ENCODE measurements at places on chromosomes 5 and 9. TPM values are rescaled to one million over a fixed set of nuclear protein-coding genes. Genes with fewer than 3 reads are reported as not detected.

DNA sequence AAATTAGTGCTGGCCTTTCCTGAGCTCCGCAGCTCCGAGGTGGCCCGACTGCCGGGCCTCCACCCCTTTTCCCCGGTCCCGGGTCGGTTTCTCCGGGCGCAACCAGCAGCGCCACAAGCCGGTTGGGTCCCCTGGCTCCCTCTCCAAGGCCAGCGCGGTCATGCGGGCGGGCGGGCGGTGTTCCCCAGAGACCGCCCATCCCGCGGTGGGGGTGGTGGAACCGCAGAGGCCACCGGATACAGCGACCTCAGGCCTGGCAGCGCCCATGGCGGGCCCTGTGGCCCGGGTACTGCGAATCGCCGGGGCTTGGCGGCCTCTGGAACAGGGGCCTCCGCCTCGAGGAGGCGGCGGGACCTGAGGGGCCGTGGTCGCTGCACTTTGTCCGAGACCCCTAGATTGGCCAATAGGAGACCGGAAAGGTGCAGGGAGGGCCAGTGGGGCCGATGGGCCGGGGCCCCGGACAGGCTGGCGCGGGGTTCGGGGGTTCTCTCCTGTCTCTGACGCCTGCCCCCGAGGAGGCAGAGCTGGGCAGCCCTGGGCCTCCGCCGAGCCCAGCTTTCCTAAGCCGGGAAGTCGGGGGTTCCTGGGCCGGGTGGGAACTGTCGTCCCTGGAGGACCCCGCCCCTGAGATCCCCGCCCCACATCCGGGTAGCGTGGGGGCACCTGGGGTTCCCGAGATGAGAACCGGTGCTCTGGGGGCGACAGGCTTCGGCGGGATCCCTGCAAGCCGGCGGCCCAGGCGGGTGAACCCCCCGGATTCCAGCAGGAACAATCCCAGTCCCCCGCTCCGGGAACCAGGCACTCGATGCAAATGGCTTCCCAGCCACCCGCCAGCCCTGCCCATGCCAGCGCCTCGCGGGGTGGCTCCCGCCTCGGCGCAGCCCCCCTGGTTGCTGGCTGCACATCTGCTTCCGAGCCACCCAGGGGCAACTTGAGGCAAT lies 293.9 kb downstream of the ZSWIM6 start:
- no peaks in the 10 kb centered on the region for H3K27me3 ChIP-seq
- no peaks in the 10 kb centered on the region for H3K4me1 ChIP-seq
- no peaks in the 10 kb centered on the region for H3K36me3 ChIP-seq
- no peak overlapping the region for H3K4me3 ChIP-seq

DNA sequence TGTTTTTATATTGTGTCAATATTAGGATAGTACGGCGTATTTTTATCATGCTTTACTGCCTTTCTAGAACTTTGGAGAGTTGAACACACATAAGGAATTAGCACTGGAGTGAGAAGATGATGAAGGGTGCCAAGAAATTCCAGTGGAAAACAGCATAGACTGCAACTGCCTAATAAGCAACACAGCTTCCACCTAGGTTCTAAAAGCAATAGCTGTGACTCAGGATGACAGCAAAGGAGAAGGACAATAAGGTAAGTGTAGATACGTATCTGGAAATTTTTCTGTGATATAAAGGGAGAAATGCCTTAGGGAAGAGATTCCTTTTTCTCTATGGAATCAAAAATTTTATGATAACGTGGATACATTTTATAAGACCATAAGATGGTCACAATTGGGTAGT lies 7.4 kb downstream of the PTPRD start:
- 0 out of 2 replicates have a peak overlapping the region, but pooled peaks have one; percentile 9 for H3K4me3 ChIP-seq
- no peaks in the 10 kb centered on the region for H3K27me3 ChIP-seq
- no peaks in the 10 kb centered on the region for H3K36me3 ChIP-seq

GRCh38 chr9:133752739-133753446 lies 14.7 kb upstream of the SARDH start:
- no peaks in the 10 kb centered on the region for H3K27me3 ChIP-seq
- H3K36me3 ChIP-seq = no peaks in the 10 kb centered on the region
- DNase-seq = no peak
- H3K4me3 ChIP-seq = no peak overlapping the region
- no peaks in the 10 kb centered on the region for H3K4me1 ChIP-seq

DNA sequence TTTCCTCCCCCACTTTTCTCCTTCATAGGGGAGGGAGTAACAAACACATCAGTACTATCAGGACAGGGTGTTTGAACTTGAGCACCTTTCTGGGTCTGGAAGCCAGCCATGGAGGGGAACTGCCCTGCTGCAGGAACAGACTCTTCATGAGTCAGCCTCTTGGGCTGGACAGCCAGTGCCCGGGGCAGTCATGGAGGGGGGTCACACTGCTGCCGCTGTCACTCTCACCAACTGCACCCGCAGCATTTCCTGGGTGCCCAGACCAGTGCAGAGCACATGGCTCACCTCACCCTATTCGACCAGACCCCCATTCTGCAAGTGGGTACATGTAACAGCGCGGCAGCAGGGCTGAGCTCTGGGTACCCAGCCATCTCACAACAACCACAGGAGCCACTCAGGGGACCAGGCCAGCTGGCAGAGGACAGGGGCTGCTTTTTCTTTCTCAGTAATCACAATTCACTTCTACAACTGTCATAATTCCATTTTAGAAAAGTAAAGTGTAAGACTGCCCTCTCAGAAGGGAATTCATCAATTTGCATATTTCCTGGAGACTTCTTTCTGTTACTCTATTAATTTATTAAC lies 118.4 kb downstream of the CTNND2 start:
- no peak for DNase-seq
- no peaks in the 10 kb centered on the region for H3K36me3 ChIP-seq
- no peaks in the 10 kb centered on the region for H3K27me3 ChIP-seq
- H3K4me1 ChIP-seq = no peaks in the 10 kb centered on the region
- no peak overlapping the region for H3K4me3 ChIP-seq

GRCh38 chr9:14895806-14896205 lies 14.4 kb downstream of the FREM1 start:
- DNase-seq = no peak
- no peaks in the 10 kb centered on the region for H3K27me3 ChIP-seq
- H3K27ac ChIP-seq = no peak overlapping the region
- H3K36me3 ChIP-seq = no peaks in the 10 kb centered on the region

DNA sequence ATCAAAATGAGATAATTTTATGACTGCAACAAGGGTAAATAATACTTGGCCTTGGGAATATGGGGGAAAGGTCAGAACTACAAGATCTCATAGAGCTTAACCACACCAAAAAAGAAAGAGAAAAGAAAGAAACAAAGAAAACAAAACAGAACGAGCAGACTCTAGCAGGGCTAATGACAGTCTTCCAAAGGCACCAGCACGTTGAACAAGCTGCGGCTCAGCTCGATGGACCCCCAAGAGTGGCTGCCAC lies 689 bp downstream of the AK3 start:
- H3K27me3 ChIP-seq = 0 out of 2 replicates have a peak, but pooled peaks cover 3% of the 10 kb centered on the region
- DNase-seq = no peak
- peaks cover 26% of the 10 kb centered on the region for H3K4me1 ChIP-seq
- H3K36me3 ChIP-seq = 0 out of 2 replicates have a peak, but pooled peaks cover 3% of the 10 kb centered on the region
- H3K27ac ChIP-seq = peak overlapping the region; percentile 61

DNA sequence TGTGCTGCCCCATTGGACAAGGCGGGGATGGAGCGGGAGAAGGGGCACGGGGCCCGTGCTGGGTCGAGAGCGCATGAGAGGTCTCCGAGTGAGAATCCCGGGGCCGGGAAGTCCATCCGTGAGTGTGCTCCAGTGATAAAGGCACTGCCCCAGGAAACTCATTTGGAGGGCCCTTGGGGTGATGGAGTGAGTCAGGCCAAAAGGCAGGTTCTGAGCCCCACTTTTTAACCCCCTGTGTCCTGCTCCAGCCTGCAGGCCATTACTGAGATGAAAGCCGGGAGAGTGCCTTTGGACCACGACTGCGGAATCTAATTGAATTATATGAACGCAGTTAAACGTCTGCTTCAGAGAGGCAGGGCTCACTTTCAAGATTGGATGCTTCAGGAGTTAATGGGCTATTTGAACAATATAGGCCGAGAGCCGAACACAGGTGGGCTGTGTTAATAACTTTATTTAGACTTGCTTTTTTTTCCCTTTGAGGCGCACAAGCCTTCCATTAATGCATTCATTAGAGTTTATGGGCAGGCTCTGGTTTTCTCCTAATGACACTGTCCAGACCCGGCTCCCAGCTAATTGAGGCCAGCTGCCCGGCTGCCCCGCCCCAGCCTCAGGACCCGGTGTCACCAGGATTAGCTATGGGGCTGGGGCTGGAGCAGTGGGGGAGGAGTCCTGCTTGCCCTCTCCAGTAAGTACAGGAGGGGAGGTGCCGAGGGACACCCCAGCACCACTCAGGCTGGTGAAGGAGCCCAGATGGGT lies 79.1 kb upstream of the LMX1B start:
- peaks cover 58% of the 10 kb centered on the region for H3K4me1 ChIP-seq
- H3K27ac ChIP-seq = peak overlapping the region; percentile 83
- H3K4me3 ChIP-seq = peak overlapping the region; percentile 59
- DNase-seq = peak; percentile 43

- no peaks in the 10 kb centered on the region for H3K36me3 ChIP-seq
- H3K4me1 ChIP-seq = no peaks in the 10 kb centered on the region
- no peak overlapping the region for H3K4me3 ChIP-seq
These were observed 86.5 kb downstream of the HCN1 start for GRCh38 chr5:45609661-45610060.

DNA sequence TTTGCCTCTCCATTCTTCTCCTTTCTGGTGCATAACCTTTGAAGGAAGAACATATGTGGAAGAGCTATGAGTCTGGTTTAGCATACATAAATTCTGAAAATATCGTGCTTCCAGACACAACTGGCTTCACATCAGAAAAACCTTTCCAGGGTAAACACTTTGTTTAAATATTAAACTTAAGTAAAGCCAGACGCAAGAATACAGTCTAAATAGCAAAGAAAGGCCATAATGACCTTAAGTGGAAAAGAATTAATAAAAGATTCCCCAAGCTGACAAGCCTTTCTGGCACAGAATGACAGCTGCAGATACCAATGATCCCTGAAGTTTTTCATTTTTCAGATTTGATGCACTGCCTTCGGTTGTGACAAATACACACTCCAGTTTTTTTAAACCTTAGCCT lies 13.5 kb upstream of the TSSK1B start:
- no peak overlapping the region for H3K27ac ChIP-seq
- H3K36me3 ChIP-seq = no peaks in the 10 kb centered on the region
- H3K4me1 ChIP-seq = peaks cover 36% of the 10 kb centered on the region
- H3K4me3 ChIP-seq = no peak overlapping the region
- no peaks in the 10 kb centered on the region for H3K27me3 ChIP-seq
- DNase-seq = no peak

- DNase-seq = no peak
- no peaks in the 10 kb centered on the region for H3K36me3 ChIP-seq
- no peaks in the 10 kb centered on the region for H3K27me3 ChIP-seq
- H3K4me1 ChIP-seq = no peaks in the 10 kb centered on the region
These were observed 130.1 kb downstream of the C9orf50 start for GRCh38 chr9:129490583-129491486.

DNA sequence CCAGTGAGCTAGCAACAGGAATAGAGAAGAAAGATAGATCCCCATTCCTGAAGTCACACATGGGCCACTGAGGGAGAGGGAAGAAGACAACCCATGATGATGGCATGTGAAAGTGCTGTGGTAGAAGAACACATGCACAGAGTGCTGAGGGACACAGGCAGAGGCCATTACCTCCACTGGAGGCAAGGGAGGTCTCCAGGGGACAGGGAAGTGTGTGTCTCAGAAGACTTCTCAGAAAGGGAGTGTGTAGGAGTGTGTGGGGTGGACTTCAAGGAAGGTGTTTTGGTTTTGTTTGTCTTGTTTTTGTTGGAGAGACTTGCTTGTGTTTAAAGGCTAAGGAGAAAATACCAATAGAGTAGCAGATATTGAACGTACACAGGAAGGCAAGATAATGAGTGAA lies 77.0 kb upstream of the SMARCA2 start:
- peaks cover 7% of the 10 kb centered on the region for H3K4me1 ChIP-seq
- no peak overlapping the region for H3K27ac ChIP-seq
- no peak for DNase-seq
- H3K4me3 ChIP-seq = no peak overlapping the region

DNA sequence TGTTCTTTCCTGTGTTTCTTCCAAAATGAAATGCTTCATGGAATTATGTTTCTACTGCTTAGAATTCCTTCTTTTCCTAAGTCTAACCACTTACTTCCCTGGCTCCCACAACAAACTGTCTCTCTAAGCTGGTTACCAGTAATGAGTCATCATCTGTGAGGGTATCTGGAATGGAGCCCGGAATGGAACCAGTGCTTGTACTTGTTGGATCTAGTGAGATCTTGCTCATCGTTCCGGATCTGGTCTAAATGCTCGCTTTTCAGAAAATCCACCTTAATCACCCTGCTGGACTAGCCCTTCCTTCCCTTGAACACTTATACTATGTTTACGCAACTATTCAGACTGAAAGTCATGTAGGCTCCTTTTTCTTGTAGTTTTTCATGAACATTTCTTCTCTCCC lies 184.8 kb downstream of the PBX3 start:
- no peak overlapping the region for H3K27ac ChIP-seq
- no peaks in the 10 kb centered on the region for H3K36me3 ChIP-seq
- no peaks in the 10 kb centered on the region for H3K4me1 ChIP-seq
- DNase-seq = no peak
- 0 out of 2 replicates have a peak, but pooled peaks cover 3% of the 10 kb centered on the region for H3K27me3 ChIP-seq
- no peak overlapping the region for H3K4me3 ChIP-seq

DNA sequence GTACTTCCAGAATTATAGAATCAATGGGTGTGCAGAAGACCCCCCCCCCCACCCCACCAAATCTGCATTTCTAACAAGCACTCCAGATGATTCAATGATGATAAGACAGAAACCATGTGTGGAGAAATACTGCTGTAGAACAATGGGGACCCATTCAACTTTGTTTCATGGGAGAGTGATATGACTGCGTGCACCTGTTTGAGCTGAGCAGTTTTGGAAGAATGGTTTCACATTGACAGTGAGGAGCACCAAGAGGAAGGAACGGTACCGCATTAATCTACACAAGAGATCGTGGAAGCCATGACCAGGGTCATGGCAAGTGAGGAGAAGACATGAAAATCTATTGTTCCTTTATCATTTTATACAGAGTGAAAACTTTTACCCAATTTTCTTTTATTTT lies 202.7 kb downstream of the CD180 start:
- H3K36me3 ChIP-seq = no peaks in the 10 kb centered on the region
- H3K4me3 ChIP-seq = no peak overlapping the region

- no peak overlapping the region for H3K27ac ChIP-seq
- H3K4me1 ChIP-seq = no peaks in the 10 kb centered on the region
- no peaks in the 10 kb centered on the region for H3K27me3 ChIP-seq
- DNase-seq = no peak
- H3K36me3 ChIP-seq = no peaks in the 10 kb centered on the region
- no peak overlapping the region for H3K4me3 ChIP-seq
These were observed 390.0 kb upstream of the PCSK5 start for GRCh38 chr9:75500479-75500878.

The ZNF608 gene
- total RNA-seq = 12.8 TPM

The INSL6 gene
- total RNA-seq = not detected

The SLC4A9 gene
- not detected for total RNA-seq

The ZNF79 gene
- 8.1 TPM for total RNA-seq

The MARVELD2 gene
- 0.11 TPM for total RNA-seq

The POLR3G gene
- 32.9 TPM for total RNA-seq

The SPINK7 gene
- not detected for total RNA-seq

The CARTPT gene
- total RNA-seq = not detected

All from Karpas-422 (cell line).